GM23338 (cell line): ENCODE measurements at places on chromosomes 3 and 15. TPM values are rescaled to one million over a fixed set of nuclear protein-coding genes. Genes with fewer than 3 reads are reported as not detected.
A peak's percentile ranks its signal among the peaks of the same experiment; 100 is the strongest.

DNA sequence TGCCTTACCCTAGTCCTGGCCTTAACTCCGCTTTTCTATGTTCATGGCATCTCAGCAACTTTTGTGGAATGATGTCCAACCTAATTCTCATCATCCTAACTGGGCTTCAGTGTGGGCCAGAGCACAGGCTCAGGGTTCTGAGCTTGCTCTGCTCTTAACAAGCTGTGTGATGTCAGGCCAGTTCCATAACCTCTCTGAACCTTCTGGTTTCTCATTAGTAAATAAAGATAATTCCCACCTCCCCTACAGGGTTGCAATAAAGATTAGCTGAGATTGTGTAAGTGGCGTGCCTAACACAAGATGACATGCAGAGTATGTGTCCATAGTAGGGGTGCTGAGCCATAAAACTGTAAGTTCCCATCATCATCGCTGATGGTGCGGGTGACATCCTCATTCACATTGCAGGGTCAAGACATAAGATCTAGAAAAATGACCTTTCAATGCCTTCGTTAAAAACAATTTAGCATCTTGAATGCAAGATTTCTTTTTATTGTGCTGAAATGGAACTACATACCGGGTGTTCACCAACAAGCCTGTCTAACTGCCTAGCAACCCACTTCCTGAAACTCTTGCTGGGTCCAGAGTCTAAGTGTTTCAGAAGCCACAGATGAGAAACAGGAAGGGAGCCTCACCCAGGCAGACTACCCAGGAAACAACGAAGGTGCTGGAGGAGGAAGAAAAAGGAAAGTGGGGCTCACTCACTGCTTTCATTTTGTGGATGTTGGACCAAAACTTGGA, 36.2 kb downstream of the CDCP1 start:
- DNase-seq: no peak

DNA sequence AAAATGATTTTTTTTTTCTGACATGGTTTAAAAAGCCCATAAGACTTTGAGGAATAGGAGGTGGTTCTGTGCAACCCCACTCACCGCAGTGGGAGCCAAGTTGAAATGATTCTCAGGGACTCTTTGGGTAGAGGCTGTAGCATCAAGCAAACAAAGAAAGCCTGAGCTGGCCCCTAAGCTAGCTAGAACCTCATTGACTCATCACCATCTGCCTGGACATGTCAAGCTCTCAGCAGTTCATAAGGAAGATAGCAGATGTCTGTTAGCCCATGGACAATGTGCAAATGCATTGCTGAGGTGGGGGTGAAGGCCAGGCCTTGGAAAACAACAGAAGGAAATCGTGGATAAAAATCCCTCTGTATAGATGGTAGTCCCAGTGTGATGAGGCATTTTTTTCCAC, 234.8 kb downstream of the NR2F2 start:
- DNase-seq: no peak

The LRRC34 gene
- total RNA-seq: 15.7 and 19.6 TPM in 2 replicates

GRCh38 chr3:71288269-71288930, 295.1 kb downstream of the FOXP1 start:
- DNase-seq: no peak

DNA sequence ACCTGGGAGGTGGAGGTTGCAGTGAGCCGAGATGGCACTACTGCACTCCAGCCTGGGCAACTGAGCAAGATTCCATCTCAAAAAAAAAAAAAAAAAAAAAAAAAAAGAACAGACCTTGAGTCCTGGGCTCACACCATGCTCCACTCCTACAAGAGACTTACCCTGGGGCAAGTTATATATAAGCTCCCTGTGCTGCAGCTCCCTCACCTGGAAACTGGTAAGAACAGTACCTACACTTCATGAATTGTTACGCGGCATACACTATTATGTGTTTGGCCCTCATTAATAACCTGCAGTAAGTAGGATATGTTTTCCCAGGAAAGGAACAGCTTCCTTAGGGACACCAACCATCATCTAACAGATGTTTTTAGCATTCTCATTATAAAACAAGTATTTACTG, 119.6 kb downstream of the FMN1 start:
- peak; percentile 66 for DNase-seq

The GHSR gene
- total RNA-seq: not detected in 2 replicates

DNA sequence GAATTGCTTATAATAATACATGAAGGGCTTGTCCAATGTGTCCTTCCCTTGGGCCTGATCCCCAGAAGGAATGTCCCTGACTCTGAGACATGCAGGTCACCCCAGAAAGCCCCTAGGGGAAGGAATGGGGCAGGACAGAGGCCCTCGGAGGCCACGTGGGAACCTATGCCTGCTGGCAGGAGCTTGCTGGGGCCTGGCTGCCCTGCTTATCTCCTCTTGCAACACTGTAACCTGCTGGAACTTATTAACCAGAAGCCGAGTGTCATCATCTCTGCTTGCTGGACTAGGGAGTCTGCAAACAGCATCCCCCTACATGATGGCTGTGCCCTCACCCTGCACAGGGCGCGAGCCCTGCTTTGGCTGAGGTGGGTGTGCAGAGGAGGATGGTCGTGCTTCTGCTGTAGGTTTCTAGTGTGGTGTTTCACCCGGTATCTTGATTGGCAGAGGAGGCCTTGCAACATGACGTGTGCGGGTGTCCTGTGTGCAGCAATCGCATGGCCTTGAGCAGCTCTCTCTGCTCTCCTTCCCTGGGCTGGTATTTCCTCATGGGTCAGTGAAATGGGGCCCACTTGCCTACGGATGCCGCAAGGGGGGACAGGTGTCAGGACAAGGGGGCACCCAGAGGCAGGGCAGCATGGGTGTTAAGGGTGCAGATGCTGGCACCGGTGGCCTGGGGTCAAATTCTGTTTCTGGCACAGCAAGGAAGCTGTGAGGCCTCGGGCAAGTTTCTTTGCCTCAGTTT, 5.0 kb downstream of the CHST13 start:
- DNase-seq: no peak

- DNase-seq: peak; percentile 81
Measured at GRCh38 chr3:114542359-114542758, 248.5 kb downstream of the TIGIT start.

The RPL39L gene
- 70.6 and 73.8 TPM in 2 replicates for total RNA-seq

DNA sequence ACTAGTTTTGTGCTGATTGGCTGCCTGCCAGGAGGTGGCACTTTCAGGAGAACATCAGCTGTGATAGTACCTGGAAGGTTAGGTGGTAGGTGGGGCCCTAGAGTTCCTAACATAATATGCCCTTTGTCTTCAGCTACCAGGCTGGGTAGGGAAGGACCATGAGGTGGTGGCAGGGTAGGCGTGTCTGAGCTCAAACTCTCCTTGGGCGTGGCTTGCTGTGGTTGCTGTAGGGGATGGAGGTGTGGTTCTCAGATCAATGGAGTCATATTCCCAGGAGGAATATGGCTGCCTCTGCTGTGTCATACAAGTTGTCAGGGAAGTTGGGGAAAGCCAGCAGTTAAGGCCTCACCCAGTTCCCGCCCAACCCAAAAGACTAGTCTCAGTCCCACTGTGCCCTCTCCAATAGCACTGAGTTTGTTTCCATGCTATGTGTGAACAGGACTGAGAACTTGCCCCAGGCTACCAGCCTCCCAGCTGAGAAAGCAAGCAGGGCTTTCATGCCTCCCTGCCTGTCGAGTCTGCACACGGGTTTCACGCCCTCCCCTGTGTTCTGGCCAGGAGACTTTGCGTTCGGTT, 107.7 kb downstream of the CHCHD4 start:
- no peak for DNase-seq

The TEX55 gene
- total RNA-seq: 0.17 and 0.27 TPM in 2 replicates

DNA sequence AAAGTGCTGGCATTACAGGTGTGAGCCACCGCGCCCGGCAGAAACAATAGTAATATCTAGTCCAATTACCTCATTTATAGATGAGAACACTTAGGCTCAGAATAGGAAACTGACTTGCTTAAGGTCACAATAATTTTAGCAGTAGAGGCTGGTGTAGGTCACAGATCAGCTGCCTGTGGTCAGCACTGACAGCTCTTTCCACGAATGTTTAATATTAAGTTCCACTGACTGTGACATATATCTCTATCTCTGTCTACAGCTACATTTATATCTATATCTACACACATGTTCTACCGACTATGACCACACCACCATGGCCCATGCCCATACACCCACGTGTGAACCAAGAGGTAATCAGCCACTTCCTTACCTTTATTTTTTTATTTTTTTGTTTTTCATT, 40.2 kb upstream of the DLG1 start:
- no peak for DNase-seq

DNA sequence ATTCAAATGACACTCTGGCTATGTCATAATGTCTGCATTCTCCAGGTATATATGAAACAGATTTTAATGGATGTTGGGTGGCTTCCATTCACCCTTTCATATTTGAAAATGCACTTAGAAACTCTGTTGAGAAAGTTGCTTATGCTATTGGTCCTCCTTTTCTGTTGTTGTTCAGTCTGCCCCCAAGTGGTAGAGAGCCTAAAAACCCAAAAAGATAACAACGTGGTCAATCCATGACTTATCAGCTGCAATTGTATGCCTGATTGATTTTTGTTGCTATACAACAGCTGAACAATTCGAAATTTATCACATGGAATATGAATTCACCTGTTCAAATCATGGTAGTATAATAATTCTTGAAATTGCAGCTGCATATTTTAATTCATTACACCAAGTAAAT, 279.8 kb downstream of the ROBO2 start:
- DNase-seq: peak; percentile 73

The SLC22A13 gene
- total RNA-seq: 0.47 and 0.66 TPM in 2 replicates
